Colonic mucosa (tissue), 4 donors: ENCODE measurements at places on chromosomes 13 and 19. TPM values are rescaled to one million over a fixed set of nuclear protein-coding genes. Genes with fewer than 3 reads are reported as not detected.

TGFBR3L gene
- not detected for total RNA-seq

CACNA1A gene
- 4.9 TPM for total RNA-seq

HIPK4 gene
- not detected for total RNA-seq

CEACAM6 gene
- total RNA-seq: 655 TPM

C2CD4C gene
- total RNA-seq: 0.52 TPM

SULT2A1 gene
- total RNA-seq: 1.1 TPM

TEX26 gene
- not detected for total RNA-seq
